ENCODE measurements at places on chromosomes 11 and 22. TPM values are rescaled to one million over a fixed set of nuclear protein-coding genes. Genes with fewer than 3 reads are reported as not detected.
A peak's percentile ranks its signal among the peaks of the same experiment; 100 is the strongest.

- DNase-seq: no peak
Observed at GRCh38 chr11:12240677-12241076, 130.3 kb downstream of the MICAL2 start.

DNA sequence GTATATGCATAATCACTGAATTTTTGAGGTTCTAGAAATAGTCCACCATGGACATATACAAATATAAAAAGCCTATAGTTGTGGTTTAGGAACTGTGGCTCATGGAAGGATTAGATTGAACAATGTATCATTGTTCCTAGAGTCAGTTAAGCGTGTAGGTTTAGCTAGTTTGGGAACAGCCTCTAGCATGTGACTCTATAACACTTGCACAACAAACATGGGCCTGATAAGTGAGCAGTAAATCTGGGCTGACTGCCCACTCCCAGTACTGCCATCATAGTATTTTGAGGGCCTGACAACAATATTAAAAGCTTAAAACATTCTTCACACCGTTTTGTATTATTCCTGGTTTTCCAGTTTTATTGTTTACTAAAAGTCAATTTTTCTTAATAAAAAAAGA lies 47.0 kb downstream of the YAP1 start:
- DNase-seq: peak; percentile 78

GRCh38 chr11:83676056-83676601 lies 390.0 kb upstream of the CCDC90B start:
- no peak for DNase-seq

- peak; percentile 77 for DNase-seq
Observed at GRCh38 chr11:67240576-67241389, 25.5 kb upstream of the GRK2 start.

DNA sequence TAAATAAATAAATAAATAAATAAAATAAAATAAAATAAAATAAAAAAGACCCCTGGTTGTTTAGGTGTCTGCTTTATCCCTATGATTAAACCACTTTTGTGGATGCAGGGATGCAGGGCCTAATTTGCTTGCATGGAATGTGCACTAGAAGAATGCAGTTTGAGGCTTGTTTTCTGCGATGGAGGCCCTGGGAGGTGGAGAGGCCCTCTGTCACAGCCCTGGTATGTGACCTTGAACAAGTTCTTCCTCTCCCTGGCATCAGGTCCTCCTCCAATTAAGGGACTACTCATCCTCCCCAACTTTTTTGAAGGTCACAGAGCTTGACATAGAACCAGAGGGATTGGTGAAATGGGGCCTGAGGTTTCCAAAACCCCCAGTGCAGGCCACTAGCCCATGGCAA lies 22.7 kb downstream of the KCNJ4 start:
- no peak for DNase-seq

GRCh38 chr11:62917906-62918502 lies 3.2 kb downstream of the CHRM1 start:
- DNase-seq: no peak

GRCh38 chr11:889257-889656 lies 21.4 kb downstream of the CHID1 start:
- DNase-seq: no peak

DNA sequence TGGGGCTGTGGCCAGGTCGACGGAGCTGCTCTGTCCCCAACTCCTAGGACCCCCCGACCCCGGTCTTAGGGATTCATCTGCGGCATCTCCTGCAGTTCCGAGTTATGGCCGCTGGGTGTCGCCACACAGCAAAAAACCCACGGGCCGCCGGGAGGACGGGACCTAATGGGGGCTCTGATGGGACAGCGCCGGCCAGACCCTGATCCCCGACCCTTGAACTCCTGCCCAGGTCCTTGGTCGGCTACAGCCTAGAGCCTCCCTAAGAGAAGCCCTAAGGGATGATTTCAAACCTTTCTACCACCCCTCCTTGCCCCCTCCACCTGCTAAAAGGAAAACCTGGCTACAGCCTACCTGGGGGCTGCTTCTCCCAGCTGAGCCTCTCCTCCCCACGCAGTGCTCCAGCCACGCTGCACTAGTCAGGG lies 30.8 kb upstream of the LRRC10B start:
- no peak for DNase-seq

- DNase-seq: no peak
Observed at GRCh38 chr22:47124451-47124881, 362.0 kb downstream of the TBC1D22A start.

DNA sequence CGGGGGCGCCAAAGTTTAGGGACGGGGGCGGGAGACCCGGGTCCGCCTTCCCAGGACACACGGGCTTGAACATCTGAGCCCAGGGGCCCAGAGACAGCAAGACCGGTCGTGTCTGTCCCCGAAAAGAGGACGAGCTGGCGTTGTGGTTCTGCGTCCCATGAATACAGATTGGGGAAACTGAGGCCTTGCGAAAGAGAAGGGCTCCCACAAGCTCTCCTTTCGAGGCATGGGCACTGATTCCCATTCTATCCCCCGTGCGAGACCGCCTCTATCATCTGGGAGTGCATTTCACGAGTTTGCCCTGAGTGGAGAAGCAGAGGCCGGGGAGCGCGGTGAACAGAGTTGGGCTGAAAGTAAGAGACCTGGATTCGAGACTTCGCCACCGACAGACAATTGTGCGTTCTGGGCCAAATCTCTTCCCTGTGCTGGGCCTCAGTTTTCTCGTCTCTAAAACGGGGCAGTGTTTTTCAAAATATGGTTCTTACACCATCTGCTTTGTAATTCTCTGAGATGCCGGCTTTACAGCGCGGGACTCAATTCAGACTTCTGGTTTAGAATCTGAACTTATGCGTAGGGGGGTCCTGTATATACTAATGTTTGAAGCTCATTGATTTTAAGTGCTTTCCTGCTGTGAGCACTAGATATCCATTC lies 471 bp downstream of the RNF185 start:
- no peak for DNase-seq

DNA sequence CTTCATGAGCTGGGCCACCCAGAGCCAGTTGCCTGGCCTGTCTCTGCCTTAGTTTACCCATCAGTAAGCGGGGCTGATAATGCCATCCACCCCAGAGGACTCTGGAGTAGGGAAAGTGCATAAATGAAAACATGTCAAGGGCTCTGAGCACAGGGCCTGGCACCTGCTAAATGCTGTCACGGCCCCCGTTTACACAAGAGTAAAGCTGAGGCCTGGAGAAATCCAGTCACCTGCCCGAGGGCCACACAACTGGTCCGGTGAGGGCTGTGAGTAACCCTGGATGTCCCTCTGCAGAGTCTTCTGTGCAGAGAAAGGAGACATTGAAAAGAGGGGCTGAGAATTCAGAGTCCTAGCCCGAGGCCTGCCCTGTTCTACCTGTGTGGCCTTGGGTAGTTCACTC lies 110.6 kb upstream of the ANO1 start:
- no peak for DNase-seq

DNA sequence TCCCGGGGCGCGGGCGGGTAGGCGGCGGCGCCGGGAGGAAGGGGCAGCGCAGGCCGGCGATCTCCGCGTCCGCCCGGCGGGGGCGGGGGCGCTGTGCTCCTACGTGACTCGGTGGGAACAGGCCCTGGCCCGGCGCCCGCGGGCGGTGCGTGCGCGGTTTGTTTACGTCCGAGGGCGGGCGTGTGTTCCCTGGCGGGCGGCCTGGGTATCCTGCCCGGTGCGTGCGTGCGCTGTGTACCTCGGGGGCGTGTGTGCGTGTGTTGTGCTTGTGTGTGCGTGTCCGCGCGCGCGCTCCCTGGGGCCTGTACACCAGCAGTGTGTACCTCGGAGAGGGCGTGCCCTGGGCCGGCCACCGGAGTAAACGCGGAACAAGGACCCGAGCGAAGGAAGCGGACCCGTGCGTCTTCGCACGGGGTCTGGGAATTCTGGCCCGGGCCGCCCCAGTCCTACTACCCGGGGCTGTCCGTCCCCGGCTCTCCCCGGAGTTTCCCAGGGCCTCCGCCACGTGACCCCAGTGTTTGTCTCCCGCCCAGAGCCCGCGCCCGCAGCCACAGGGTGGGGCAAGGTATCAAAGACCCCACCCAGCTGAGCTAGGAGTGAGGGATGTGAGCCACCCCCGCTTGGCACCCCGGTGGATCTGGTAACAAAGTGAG lies 769 bp downstream of the MAFF start:
- peak; percentile 74 for DNase-seq

GRCh38 chr11:102345904-102346303 lies 1.1 kb upstream of the BIRC2 start:
- peak; percentile 84 for DNase-seq

- no peak for DNase-seq
Observed at GRCh38 chr22:25028841-25029141, 76.3 kb downstream of the KIAA1671 start.

DNA sequence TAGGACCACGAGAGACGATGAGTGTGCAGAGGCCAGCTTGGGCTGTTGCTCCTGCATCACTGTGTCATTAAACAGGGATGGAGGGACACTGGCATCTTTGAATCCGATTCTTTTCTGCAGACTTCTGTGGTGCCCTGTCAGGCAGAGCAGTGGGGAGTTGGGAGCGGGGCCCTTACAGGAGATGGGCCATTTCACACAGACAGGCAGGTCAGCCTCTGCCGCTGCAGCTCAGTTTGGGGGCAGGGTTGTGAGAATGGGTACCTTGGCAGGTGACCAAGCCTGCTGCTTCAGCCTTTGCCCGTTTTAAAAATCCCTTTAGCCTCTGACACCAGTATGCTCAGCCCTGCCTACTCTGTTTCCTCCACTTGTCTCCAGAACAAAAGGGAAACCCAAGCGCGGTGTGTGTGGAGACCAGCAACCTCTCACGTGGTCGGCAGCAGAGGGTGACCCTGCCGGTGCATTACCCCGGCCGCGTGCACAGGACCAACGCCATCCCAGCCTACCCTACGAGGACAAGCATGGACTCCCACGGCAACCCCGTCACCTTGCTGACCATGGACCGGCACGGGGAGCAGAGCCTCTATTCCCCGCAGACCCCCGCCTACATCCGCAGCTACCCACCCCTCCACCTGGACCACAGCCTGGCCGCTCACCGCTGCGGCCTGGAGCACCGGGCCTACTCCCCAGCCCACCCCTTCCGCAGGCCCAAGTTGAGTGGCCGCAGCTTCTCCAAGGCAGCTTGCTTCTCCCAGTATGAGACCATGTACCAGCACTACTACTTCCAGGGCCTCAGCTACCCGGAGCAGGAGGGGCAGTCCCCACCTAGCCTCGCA lies 12.6 kb downstream of the C22orf31 start:
- DNase-seq: no peak

DNA sequence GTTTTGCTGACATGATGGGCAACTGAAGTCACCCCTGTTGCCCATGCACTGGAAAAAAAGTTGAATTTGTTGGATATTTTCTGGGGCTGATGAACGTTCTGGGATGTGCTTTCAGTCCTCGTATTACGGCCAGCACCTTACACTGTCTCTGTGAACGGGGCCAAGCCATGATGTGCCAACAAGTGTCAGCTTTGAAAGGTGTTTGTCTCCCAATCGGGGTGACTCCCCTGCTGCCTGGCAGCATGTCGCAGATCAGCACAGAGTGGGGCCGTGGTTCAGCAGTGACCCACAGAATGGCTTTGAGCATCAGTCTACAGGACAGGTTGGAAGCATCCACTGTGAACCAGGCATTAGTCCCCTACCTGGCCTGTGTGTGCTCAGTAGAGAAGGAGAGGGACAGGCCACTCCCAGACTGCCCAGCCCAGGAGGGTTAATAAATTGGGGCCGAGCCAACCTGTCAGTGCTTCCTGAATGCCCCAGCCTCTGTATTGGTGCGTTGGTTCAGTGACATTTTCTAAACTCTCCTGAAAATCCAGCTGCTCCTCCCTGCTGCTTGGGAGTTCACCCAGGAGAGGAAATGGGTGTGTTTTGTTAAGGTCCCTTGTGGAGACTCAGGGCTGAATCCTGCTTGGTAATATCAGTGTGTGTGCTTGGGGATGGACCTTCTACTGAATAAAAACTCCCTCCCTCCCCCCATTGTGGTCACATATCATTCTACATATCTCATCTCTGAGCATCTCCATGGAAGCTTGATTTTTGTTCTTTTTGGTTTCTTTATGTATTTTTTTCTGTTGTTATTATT lies 50.7 kb upstream of the TTC12 start:
- no peak for DNase-seq

DNA sequence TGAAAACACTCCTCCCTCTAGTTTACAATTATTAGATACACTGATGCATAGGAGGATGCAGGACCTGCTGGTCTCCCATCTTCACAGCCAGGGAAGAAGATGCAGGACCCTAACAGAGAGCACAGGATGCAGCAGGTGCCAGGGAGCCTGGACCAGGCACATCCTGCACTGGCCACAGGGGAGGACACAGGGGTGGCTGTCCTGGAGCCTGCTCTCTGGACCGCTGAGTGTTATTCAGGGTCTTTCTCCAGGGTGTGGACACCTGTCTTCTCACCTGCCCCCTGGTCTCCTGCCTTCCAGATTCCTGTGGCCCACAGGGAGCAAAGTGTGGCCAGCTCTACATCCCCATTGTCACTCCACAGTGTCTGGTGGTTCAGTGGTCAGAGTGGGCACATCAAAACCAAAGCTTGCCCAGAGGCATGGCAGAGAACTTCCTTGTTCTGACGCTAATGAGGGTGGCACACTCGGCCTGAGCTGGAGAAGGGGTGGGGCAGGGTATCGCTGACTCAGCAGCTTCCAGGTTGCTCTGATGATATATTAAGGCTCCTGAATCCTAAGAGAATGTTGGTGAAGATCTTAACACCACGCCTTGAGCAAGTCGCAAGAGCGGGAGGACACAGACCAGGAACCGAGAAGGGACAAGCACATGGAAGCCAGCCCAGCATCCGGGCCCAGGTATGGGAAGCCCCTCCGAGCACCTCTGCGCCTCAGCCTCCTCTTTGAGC lies at the start of gene APOBEC3A:
Gene APOBEC3A (plus strand): TSS at position 564 of the 725 bp plus-strand sequence. CDS start 83 bp downstream, at position 647.
- no peak for DNase-seq

The PHETA2 gene
- total RNA-seq: 5.2 TPM

The HTR3A gene
- total RNA-seq: not detected

The APOL4 gene
- 0.20 TPM for total RNA-seq

The DENND6B gene
- total RNA-seq: 0.68 TPM

The C22orf42 gene
- not detected for total RNA-seq

The AAMDC gene
- total RNA-seq: 72.2 TPM

The OR4D5 gene
- total RNA-seq: not detected

The CCDC87 gene
- 0.84 TPM for total RNA-seq

The MMP1 gene
- total RNA-seq: 25.4 TPM
